ENCODE measurements at places on chromosomes 3 and 15. TPM values are rescaled to one million over a fixed set of nuclear protein-coding genes. Genes with fewer than 3 reads are reported as not detected.
A peak's percentile ranks its signal among the peaks of the same experiment; 100 is the strongest.

Gene NOX5
- not detected for total RNA-seq

Gene DUOXA2
- total RNA-seq = not detected

Gene NPAP1
- total RNA-seq = not detected

Gene IL5RA
- total RNA-seq = 3.6 TPM

Gene GOLGA8K
- total RNA-seq = 0.69 TPM

Gene HRG
- not detected for total RNA-seq

GRCh38 chr15:87591042-87591441 lies 665.5 kb downstream of the NTRK3 start:
- no peaks in the 10 kb centered on the region for H3K27me3 ChIP-seq
- no peaks in the 10 kb centered on the region for H3K36me3 ChIP-seq
- H3K27ac ChIP-seq = no peak overlapping the region
- no peaks in the 10 kb centered on the region for H3K4me1 ChIP-seq
- DNase-seq = no peak

DNA sequence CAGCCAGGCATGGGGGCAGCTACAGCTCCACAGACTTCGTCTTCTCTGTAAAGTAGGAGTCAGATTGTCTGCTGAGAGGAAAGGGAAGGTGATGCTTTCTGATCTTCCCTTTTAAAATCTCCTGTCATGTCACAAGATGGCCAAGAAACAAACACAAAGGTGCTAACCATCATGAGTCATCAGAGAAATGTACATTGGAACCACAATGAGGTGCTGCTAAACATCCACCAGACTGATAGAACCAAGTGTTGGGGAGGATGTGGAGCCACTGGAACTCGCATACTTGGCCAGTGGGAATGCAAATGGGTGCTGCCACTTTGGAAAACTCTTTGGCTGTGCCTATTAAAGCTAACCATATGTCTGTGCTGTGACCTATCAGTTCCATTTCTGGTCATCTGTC lies 268.8 kb downstream of the SLCO3A1 start:
- no peaks in the 10 kb centered on the region for H3K27me3 ChIP-seq
- H3K27ac ChIP-seq = no peak overlapping the region
- no peaks in the 10 kb centered on the region for H3K36me3 ChIP-seq
- H3K4me3 ChIP-seq = no peak overlapping the region
- no peaks in the 10 kb centered on the region for H3K4me1 ChIP-seq

GRCh38 chr3:46614431-46614830 lies 2.1 kb downstream of the FAM240A start:
- H3K36me3 ChIP-seq = no peaks in the 10 kb centered on the region
- no peak overlapping the region for H3K4me3 ChIP-seq
- no peaks in the 10 kb centered on the region for H3K4me1 ChIP-seq

- DNase-seq = no peak
- no peaks in the 10 kb centered on the region for H3K27me3 ChIP-seq
- H3K4me1 ChIP-seq = peaks cover 13% of the 10 kb centered on the region
Observed at GRCh38 chr15:77499087-77499760, 78.5 kb downstream of the HMG20A start.

DNA sequence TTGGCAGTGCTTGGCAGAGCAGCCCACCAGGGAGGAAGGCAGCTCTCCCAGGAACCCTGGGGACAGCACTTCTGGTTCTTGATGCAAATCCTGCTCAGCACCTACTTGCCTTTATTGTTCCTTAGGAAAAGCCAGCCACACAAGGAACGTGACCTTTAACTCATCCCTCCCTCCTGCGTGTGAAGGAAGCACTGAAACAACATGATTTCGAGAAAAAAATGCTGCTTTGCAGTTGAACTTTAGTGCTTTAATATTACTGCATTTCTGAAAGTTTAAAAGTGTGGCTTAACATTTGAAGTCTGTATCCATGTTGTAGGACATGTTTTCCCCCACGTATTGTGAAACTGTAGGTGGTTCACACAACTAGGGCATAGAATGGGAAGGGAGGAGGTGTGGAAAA lies 50.4 kb upstream of the CTNNB1 start:
- no peak for DNase-seq
- H3K27me3 ChIP-seq = no peaks in the 10 kb centered on the region
- H3K4me3 ChIP-seq = no peak overlapping the region
- H3K36me3 ChIP-seq = no peaks in the 10 kb centered on the region

DNA sequence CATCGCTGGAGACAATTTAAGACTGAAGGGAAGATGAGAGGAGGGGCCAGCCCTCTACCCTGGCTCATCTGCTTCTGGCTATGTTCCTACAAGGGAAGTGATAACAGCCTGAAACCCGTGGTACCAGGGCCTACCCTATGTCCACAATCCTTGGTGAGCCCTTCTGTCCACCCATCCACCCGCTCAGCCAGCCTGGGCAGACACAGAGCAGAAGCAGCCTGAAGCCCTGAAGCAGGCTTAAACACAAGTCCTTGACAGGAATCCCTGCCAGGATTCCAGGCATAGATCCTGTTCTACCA lies 15.4 kb downstream of the CLK3 start:
- no peak overlapping the region for H3K4me3 ChIP-seq
- no peaks in the 10 kb centered on the region for H3K36me3 ChIP-seq
- DNase-seq = no peak
- H3K4me1 ChIP-seq = no peaks in the 10 kb centered on the region
- H3K27ac ChIP-seq = no peak overlapping the region
- no peaks in the 10 kb centered on the region for H3K27me3 ChIP-seq

DNA sequence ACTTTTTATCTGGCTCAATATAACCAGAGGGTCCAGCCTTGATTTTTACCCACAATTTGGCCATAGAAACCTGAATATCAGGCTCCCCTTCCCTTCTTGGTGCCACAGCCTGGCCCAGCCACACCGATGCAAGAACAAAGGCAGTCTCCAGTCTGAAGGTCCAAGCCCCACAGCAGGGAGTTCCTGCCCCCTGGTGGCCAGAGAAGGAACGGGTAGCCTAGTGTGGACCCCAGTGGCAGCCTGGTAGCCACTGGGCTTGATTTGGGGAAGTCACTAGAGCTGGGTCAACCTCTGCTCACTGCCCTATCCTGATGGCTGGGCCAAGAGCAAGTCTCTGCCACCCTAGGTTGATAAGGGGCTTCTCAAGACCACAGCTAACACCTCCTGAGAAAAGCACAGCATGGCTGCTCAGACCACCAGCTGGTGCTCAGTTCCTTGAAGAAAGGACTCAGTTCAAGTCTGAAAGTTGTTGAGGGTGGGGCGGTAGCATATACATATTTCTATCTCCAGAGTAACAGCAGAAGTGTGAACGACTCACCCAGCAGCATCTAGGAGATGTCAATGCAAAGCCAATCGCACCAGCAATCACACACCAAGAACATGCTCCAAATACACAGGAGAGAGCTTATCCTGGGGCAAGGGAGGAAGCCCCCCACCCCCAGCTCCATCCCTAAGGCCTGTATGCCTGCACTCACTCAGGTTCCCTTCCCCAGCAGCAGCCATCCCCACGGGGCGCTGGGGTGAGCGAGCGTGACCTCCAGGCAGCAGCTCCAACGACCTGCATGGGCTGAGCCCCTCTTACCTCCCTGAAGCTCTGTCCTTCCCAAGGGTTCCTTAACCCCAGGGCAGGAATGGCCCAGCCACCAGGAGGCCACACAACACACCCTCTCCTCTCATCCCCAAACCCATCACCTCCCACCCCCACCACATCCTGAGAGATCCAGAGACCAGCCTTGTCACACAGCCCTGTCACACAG lies 7.6 kb downstream of the PFKFB4 start:
- no peak overlapping the region for H3K4me3 ChIP-seq
- no peak overlapping the region for H3K27ac ChIP-seq
- no peaks in the 10 kb centered on the region for H3K36me3 ChIP-seq
- no peaks in the 10 kb centered on the region for H3K4me1 ChIP-seq

GRCh38 chr15:83605111-83605945 lies 48.6 kb upstream of the ADAMTSL3 start:
- H3K27ac ChIP-seq = no peak overlapping the region
- no peaks in the 10 kb centered on the region for H3K36me3 ChIP-seq
- H3K4me1 ChIP-seq = no peaks in the 10 kb centered on the region
- no peaks in the 10 kb centered on the region for H3K27me3 ChIP-seq
- H3K4me3 ChIP-seq = no peak overlapping the region
- DNase-seq = peak; percentile 49

DNA sequence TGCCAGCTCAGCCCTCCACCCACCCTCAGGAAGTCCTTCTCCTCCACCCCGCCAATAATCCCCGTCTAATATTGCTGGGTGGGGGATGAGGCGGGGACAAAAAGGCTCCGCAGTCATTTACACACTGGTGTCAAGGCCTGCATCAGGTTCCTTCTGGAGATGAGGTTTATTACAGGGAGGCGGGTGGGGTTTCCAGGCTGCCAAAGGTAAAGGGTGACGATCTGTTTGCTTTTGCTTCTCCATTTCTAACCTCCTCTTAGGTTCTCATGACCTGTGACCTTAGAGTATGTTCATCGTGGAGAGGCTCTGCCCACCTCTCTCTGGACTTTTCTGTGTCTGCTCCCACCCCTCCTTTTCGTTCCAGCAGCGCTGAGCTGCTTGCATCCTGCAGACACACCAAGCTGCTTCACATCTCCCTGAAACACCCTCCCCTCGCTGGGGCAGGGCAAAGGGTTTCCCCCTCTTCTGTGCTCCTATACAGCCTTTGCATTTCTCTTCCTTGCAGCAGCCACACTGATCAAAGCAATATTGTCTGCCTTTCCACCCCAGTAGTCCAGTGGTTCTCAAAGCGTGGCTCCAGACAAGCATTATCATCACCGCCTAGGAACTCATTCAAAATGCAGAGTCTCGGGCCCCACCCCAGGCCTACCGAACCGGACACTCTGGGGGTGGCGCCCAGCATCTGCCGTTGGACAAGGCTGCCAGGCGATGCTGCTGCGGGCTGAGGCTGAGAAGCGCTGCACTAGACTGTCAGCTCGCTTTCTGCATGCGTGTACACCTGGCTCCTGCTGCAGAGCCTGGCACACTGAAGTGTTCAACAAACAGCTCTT lies 26.6 kb downstream of the CA12 start:
- H3K27me3 ChIP-seq = no peaks in the 10 kb centered on the region
- DNase-seq = no peak
- no peak overlapping the region for H3K27ac ChIP-seq
- H3K36me3 ChIP-seq = no peaks in the 10 kb centered on the region
- no peak overlapping the region for H3K4me3 ChIP-seq

DNA sequence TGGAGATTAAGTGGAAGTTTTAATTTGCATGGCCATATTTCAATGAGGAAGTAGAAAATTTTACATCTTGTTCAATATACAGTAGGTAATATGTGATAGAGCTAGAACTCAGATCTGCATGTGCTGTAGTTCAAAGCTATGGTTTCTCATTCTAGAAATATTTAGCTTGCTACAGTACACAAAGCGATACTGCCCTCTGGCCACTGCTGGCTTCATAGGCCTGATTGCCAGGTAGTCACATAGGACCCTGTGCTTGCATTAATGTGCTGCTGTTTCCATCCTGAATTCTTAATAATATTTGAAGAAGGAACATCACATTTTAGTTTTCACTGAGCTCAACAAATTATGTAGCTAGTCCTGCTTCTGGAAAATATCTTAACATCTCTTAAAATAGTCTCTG lies 87.0 kb downstream of the PLSCR2 start:
- H3K27ac ChIP-seq = no peak overlapping the region
- no peaks in the 10 kb centered on the region for H3K27me3 ChIP-seq
- H3K36me3 ChIP-seq = no peaks in the 10 kb centered on the region
- no peak overlapping the region for H3K4me3 ChIP-seq
- no peaks in the 10 kb centered on the region for H3K4me1 ChIP-seq

- H3K27me3 ChIP-seq = no peaks in the 10 kb centered on the region
- H3K4me1 ChIP-seq = peaks cover 8% of the 10 kb centered on the region
- H3K27ac ChIP-seq = peak overlapping the region; percentile 62
Observed at GRCh38 chr3:9225268-9225667, 24.2 kb downstream of the SRGAP3 start.

GRCh38 chr15:89672221-89673164 lies 6.7 kb downstream of the PLIN1 start:
- no peaks in the 10 kb centered on the region for H3K36me3 ChIP-seq
- no peak overlapping the region for H3K4me3 ChIP-seq
- no peaks in the 10 kb centered on the region for H3K4me1 ChIP-seq
- H3K27ac ChIP-seq = no peak overlapping the region

DNA sequence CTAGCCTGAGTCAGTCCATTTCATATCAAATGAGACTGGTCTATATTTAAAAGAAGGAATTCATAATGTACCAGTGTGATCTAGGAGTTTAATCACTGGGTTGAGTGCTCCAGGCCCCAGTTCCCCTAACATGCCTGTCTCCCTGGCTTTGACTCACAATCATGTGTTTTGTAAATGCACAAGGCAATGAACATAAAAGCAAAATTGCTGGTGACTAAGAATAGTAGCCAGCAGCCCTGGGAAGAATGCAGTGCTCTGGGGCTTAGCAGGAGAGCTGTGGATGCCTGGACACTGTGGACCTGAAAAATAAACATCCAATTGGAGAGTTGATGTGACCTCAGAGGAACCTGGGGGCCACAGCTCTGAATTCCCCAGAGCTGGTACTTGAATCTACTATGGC lies 50.3 kb downstream of the SYNPR start:
- H3K36me3 ChIP-seq = no peaks in the 10 kb centered on the region
- H3K27me3 ChIP-seq = no peaks in the 10 kb centered on the region

DNA sequence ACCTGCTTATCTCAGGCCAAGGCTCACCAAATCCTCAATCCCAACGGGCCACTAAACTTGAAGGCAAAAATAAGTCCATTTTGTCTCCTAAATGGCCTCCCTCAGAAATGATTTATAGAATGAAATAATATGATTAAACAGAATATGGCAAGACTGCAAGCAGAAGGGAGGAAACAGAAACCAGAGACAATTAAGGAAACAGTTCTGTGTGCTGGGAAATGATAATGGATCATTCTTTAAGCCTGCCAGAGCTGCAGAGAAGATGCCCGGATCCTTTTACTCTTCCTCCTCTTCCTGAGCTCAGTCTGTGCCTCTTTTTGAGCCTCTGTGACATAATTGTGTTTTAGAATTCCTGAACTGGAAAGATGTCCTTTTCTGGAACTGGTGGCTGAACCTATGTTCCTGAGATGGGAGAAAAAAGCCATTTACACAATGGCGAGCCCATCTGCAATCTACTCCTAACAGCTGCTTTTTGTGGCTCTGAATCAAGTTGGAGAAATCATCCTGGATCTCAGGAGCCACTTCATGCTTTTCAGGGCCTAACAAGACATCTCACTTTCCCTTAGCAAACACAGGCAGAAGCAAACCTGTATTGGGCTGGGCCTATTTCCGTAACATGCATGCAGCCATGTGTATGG lies 2.8 kb upstream of the ABHD2 start:
- H3K4me1 ChIP-seq = peaks cover 14% of the 10 kb centered on the region
- no peaks in the 10 kb centered on the region for H3K27me3 ChIP-seq
- no peak overlapping the region for H3K4me3 ChIP-seq
- no peak for DNase-seq
- H3K36me3 ChIP-seq = no peaks in the 10 kb centered on the region

DNA sequence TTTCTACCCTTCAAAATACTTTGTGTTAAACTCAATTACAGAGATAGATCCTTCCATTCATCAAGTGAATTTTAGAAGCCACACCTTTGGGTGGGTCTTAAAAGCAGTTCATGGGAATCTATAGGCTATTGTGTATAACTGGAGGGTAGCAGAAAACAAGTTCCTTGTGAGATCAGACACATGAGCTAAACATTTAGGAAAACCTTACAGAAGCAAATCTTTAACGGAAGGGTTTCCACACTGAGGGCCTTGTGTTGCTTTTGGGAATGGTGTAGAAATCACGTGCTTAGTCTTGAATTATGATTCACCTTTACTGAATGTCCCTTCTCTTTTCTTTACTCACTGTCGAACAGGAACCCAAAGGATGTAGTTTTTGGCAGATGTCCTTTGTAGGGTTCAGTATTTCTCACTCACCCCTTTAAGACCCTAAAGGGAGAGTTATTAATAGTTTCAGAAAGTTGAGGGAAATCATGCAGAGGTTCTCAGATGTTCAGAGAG lies 257.3 kb upstream of the CTDSPL start:
- H3K27ac ChIP-seq = no peak overlapping the region
- H3K27me3 ChIP-seq = no peaks in the 10 kb centered on the region
- no peaks in the 10 kb centered on the region for H3K36me3 ChIP-seq
- no peaks in the 10 kb centered on the region for H3K4me1 ChIP-seq
- DNase-seq = no peak
- no peak overlapping the region for H3K4me3 ChIP-seq

All from uterus (tissue), 4 donors.